ENCODE measurements at places on chromosomes 5 and 9. TPM values are rescaled to one million over a fixed set of nuclear protein-coding genes. Genes with fewer than 3 reads are reported as not detected.

Gene HTR4
- total RNA-seq: 7.9 TPM

Gene MSMP
- not detected for total RNA-seq

Gene SCGB3A1
- not detected for total RNA-seq

Gene C1QTNF3
- total RNA-seq: 2.0 TPM

DNA sequence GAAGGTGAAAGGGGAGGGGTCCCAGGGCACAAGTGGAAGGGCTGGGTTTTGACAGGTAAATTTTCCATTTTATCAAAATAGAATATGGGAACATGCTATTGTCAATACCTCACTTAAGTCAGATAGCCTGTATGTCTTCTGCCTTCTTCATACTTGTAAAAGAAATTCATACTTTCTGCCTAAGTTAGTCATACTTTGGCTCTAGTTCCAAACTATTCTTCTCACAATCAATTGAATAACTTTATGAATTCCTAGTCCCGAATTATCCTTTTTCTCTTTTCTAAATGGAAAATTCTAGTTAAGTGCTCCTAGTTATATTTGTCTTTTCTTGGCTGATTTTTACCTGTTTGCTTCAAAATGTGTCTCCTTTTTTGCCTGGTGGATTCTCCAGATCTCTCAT is 271.4 kb downstream of the CSNK1G3 start:
- DNase-seq: no peak

GRCh38 chr9:88814577-88814976 is 176.7 kb upstream of the S1PR3 start:
- no peak for DNase-seq

DNA sequence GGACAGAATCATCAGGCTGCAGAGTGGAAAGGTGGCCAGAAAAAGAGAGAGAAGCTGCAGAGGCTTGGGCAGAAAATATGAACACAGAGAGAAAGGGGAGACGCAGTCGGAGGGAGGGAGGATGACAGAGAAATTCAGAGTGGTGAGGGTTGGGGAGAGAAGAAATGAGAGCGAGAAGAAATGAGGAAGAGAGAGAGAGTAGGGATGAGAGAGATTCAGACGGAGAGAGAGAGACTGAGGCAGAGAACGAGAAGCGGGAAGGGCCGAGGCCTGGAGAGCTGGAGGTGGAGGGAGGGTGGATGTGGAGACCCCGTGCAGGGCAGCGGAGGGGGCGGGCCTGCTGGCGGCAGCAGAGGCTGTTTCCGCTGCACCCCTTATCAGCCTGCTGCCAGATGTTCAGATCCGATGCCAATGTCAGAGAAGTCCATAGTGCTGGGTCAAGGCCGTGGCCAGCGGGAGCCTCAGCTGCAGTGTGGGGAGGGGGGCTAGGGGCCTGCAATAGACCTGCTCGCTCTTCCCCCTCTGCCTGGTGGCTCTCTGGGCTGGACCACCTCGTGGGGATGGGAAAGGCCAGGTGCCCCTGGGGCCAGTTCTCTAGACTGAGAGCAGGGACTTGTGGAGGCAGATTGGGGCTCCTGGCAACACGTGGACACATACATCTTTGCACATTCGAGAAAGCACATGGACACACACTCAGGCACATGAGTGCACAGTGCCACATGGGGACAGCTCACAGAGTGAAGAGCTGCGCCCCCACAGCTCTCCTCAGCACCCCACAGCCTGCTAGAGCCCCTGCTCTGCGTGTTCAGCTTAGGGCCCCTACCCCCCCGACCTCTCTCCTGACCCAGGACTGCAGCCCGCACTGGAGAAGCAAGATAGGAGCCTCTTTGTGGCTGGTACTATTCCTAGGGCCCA is 4.9 kb upstream of the NR5A1 start:
- no peak for DNase-seq

All from right atrium auricular region (tissue), 2 donors.